Small intestine (tissue), 16 donors: ENCODE measurements at places on chromosomes 7 and 10.

- DNase-seq: peak; percentile 95
These were observed 40.9 kb upstream of the MET start for GRCh38 chr7:116630932-116631671.

DNA sequence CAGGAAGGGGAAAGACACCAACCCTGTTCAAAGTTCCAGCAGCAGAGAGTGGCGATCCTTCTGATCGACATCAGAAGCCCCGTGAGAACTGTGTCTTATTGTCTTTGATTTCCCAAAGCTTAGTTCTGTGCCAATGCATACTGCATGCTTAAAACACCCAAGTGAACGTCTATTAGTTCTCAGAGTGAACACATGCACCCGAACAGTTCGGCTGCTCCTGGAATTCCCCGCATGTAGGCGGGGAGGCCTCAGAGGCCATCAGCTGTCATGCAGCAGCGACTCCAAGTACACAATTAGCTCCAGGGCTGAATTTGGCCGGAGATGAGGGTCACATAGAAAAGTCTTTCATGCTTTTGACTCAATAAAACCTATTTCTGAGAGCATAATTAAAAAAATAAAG, 276.9 kb downstream of the ZMYND11 start:
- no peak for DNase-seq

DNA sequence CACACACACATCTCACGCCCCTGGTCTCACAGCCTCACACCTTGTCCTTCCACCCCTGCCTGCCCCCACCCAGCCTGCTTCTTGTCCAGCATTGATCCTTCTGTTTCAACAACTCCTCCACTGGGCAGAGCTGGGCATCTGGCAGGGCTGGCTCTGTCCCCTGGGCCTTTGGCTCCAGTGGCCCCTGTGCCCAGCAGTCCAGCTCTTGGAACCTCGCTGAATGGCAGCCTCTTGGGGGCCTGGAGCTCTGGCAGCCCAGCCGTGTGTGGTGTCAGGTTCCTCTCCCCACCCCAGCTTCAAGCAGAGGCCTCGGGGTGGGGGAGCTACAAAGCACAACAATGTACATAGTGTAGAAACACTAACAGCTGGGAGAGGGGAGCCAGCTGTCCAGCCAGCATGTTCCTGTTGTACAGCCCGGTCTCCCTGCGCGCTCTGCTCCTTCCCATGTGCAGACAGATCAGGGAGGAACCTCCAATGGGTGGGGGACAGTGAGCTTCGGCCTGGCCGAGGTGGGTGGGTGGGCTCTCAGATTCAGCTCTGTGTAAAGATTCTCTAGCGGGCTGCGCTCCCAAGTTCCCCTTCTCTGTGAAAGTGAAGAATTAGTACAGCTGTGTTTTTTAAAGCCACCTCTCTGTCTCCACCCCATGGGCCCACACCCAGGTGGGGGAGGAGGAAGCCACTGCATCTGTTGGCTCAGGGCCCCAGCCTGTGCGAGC, 19.4 kb downstream of the ZMIZ2 start:
- DNase-seq: peak; percentile 54

DNA sequence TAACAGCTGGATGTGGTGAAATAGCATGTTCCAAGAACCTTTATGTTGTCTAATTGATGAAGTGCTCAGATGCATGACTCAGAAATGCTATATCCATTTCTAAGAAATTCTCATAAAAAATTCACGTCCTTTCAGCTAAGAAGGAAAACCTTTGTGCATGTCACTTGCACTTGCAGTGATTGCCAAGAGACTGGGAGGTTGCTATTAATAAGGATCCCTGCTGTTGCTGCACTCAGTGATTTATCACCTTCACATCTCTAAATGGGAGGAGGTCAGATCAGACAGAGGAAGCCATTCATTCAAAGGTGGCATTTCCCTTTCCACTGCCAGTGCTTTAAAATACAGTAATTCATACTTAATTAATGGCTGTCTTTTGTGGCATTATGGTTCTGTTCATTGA, 89.5 kb downstream of the THSD7A start:
- DNase-seq: no peak

- DNase-seq: no peak
These were observed 154.0 kb downstream of the CUX1 start for GRCh38 chr7:101971457-101971856.

GRCh38 chr10:131806146-131806545, 94.7 kb upstream of the PPP2R2D start:
- no peak for DNase-seq

- DNase-seq: no peak
These were observed 29.2 kb upstream of the HABP2 start for GRCh38 chr10:113523628-113524027.

GRCh38 chr7:116552602-116553001, 27.8 kb downstream of the CAV1 start:
- DNase-seq: no peak

GRCh38 chr10:113491967-113492565, 60.8 kb upstream of the HABP2 start:
- no peak for DNase-seq

GRCh38 chr7:152762056-152762455, 2.5 kb downstream of the ACTR3B start:
- no peak for DNase-seq

- DNase-seq: no peak
These were observed 108.0 kb upstream of the KMT2C start for GRCh38 chr7:152543799-152544198.

- DNase-seq: no peak
These were observed 169.2 kb upstream of the WNT16 start for GRCh38 chr7:121159553-121159952.

GRCh38 chr7:31102973-31103850, 51.1 kb downstream of the ADCYAP1R1 start:
- no peak for DNase-seq

DNA sequence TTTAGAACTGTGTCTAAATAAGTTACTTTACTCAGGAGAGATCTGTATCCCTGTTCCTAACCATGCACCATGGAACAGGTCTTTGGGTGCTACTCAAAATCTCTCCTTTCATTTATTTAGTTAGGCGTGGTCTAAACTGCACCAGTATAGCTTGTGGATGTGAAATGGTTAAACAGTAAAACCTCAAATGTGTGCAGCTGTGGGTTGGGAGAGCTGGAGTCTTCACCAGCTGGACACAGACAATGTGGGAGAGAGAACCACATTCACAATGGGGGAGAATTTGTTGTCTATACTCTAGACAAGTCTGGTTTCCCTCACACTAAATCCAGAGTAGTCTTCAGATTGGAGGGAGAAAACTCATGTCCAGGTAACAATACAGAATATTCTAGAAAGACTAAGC, 31.2 kb upstream of the IKZF1 start:
- DNase-seq: no peak

- DNase-seq: no peak
These were observed 3.3 kb downstream of the CUX1 start for GRCh38 chr7:101820703-101821102.

- peak; percentile 11 for DNase-seq
These were observed 708 bp upstream of the GPR85 start for GRCh38 chr7:113087071-113087998.

DNA sequence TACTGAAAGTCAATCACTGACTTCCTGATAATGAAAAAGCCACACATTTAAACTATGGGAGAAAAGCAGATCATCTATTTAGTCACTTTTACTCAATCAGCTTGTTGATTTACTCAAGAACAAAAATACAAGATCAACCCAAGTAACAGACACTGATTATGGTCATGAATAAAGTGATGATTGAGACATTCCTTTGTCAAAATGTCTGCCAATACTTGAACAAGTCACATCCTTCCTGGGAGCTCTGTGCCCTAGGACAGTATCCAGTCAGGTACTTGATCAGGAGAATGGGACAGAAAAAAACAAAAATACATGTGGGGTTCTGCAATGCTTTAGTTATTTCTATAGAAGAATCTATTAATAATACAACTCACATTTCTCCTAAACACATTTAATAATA, 150.0 kb upstream of the NEBL start:
- DNase-seq: no peak

- DNase-seq: no peak
These were observed 719.5 kb downstream of the ZWINT start for GRCh38 chr10:55641601-55642000.

- no peak for DNase-seq
These were observed 5.9 kb upstream of the IFIT1B start for GRCh38 chr10:89371987-89372386.
